ENCODE measurements at places on chromosomes 5 and 9.

- DNase-seq, result no peak
These were observed 6.6 kb upstream of the NFIB start for GRCh38 chr9:14320271-14321181.

DNA sequence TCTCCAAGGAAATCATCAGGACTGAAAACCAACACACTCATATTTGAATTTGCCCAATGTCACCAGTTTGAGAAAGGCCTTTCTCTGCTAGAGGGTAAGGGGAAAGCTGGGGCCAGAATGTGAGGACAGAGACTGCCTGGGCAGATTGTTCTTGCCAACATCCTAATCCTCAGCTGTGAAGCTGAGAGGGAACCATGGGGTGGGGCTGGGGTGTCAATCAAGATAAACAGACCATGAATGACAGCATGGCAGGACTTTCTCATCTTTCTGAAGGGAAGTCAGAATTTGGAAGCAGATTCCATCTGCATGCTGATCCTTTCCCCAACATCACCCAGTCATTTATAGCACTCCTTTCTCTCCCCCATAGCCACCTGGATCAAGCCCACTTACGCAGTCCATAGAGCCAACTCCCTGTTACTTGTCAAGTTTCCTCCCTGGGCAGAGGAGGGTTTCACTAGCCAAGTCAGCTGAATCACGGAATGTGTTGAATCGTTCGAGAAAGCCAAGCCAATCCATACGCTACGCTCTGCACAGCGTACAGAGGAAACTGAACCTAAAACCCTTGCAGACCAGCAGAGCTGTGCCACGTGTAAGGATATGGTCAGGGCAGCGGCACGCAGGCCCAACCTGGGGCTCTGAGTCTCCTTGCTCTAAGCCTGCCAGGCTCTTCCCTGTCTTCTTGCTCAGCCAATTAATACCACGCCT is 14.9 kb downstream of the GLDC start:
- no peak for DNase-seq

- no peak for DNase-seq
These were observed 10.3 kb downstream of the FOXE1 start for GRCh38 chr9:97863314-97863713.

- no peak for DNase-seq
These were observed 277.2 kb upstream of the ZNF608 start for GRCh38 chr5:125023673-125024072.

GRCh38 chr5:96871686-96872085 is 4.6 kb upstream of the ERAP2 start:
- no peak for DNase-seq

GRCh38 chr9:125950880-125951471 is 203.8 kb downstream of the PBX3 start:
- peak; percentile 99 for DNase-seq

GRCh38 chr9:15936306-15936921 is 383.6 kb downstream of the CCDC171 start:
- no peak for DNase-seq

DNA sequence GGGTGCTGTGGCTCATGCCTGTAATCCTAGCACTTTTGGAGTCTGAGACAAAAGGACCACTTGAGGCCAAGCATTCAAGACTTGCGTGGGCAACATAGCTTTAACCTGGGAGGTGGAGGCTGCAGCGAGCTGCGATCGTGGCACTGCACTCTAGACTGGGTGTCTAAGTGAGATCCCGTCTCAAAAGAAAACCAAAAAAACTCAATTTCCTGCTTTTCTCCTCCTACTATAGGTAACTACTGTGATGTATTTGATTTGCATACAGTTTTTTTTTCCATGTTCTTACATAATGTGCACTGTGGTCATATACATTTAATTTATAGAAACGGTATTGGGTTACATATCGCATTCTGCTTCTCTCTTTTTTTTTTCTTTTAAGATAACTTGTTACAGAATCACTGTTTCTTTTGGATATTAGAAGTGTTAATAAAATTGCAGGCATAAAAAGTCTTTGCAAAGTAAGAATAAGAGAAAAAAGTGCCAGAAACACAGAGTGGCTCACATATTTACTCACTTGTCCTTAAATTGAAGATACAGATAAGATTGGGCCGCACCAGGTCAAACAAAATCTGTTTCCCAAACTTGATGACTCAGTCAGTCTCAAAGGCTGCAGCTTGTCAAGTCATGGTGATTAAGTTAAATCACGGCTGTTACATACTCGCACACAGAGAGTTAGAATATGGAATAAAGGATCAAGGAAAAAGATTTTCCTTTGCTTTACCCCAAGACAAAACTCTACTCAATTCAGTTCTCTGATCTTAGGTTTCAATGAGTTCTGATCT is 2.0 kb upstream of the PTGR1 start:
- DNase-seq, result no peak

GRCh38 chr9:128721487-128722010 is 2.4 kb downstream of the ZDHHC12 start:
- DNase-seq, result no peak

DNA sequence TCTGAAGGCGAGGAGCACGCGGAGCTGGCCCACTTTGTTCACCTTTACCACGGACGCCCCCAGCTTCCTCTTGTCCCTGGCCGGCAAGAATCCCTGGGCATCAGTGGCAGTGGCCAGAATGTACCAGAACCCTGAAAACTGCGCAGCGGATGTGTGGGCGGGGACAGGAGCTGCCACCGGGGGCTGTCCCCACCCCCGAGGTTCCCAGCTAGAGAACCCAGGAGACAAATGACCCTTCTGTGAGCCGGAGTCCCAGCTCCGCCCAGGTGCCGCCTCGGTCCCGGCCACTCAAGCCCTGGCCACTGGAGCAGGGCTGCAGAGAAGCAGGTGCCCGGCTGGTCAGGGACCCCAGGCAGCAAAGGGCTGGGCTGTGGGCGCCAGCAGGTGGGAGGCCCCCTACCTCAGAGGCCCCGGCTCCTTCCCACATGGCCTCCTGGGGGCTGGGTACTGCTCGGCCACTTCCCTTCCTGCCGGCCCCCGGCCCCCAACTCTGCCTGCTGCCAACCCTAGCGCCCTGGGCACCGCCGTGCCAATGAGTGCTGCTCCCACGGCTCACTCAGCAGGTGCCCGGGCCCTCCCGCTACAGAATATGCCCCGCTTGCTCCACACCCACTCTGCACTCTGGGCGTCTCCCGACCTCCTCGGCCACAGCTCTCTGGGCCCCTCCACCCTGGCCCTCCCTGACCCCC is 713 bp downstream of the LCN10 start:
- DNase-seq, result no peak

DNA sequence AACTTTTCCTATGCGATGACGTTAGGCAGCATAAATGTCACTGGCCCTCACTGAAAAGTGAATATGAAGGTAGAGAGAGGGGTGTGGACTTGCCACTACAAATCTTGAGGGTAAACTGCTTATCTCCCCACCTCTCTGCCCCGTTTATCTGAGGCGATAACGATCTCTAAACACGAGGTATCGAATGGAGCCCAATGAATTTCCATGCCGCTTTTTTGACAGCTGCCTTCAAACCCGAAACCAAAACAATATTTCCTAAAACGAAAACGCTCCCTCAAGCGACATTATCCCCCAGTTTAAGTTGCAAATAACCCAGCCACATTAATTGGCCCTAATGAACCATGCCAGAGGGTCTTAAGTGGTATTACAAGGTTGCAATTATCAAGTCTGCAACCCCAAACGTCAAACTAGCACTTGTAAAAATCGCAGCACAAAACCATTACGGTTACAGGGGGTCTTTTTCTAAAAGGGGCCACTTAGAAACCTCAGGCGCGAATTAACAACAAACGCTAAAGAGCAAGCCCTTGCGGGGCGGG is 1.4 kb downstream of the NR3C1 start:
- DNase-seq, result no peak

GRCh38 chr5:6724321-6724929 is 11.2 kb downstream of the TENT4A start:
- no peak for DNase-seq

DNA sequence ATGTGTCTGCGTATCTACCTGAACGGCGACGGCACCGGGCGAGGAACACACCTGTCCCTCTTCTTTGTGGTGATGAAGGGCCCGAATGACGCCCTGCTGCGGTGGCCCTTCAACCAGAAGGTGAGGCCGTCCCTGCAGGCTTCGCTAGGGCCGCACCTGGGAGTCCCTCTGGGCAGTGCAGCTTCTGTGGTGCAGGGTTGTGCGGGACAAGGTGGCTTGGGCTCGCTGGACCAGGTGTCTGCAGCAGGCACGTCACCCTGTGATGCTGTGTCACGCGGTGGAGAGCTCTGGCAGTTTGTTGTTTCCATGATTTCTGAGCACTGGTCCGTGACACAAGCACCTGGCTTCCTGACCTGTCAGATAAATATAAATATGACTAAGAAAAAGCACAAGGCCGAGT is 20.7 kb downstream of the FBXW5 start:
- no peak for DNase-seq

GRCh38 chr5:68739752-68740151 is 354.1 kb upstream of the SLC30A5 start:
- DNase-seq, result no peak

GRCh38 chr5:60738461-60738860 is 38.5 kb upstream of the DEPDC1B start:
- no peak for DNase-seq

DNA sequence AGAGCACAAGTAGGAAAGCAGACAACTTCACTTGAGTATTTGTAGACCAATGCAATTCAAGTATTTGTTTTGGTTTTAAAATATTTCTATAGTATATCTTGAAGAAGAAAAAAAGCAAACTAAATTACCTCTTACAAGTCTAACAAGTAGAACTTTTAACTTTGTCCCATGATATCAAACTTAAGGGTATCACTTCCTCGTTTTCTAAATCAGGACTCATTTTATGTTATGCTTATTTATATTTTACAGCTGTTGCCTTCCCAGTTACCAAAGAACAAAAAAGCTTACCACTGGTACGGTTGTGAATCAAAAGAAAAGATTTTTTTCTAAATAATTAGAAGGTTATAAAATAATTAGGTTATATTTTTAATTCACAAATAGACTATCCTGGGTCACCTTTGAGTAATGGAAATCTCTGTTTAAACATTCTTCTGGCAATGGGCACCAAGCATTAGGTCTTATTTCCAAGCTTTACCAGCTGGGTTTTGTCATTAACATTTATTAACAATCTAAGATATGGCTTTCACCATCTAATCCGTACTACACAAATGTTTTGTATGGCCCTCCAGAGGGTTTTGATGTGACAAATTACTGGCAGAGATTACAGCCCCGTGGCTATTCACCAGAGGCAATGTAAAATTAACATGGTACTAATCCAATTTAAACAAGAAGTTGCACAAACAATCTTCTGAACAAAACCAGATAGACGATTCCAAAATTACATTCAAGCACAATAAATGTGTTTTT is 63.6 kb downstream of the CEP120 start:
- DNase-seq, result no peak

- peak; percentile 30 for DNase-seq
These were observed 117.5 kb upstream of the OR13F1 start for GRCh38 chr9:104386425-104387069.

- no peak for DNase-seq
These were observed 34.1 kb downstream of the LMX1B start for GRCh38 chr9:126647585-126648411.

GRCh38 chr5:177496070-177496726 is 1.2 kb downstream of the PDLIM7 start:
- DNase-seq, result no peak

GRCh38 chr5:2715856-2716255 is 35.6 kb downstream of the IRX2 start:
- DNase-seq, result no peak

DNA sequence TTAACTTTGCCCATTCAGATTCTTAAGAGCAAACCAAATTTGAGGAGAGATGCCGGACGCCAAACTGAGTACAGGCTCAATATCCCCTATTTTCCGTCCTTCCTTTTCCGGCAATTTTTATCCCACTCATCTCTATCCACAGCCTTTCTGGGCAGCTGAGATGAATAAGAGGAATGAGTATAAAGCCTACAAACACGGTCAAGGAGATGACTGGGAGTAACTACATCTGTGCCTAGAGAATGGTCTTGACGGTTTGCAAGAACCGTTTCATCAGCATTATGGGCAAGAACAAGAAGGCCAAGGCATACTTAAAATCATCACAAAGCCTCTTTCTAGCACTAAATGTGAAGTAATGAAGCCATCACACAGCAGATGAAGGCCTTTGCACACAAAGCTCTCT is 227.3 kb downstream of the DCP2 start:
- no peak for DNase-seq

DNA sequence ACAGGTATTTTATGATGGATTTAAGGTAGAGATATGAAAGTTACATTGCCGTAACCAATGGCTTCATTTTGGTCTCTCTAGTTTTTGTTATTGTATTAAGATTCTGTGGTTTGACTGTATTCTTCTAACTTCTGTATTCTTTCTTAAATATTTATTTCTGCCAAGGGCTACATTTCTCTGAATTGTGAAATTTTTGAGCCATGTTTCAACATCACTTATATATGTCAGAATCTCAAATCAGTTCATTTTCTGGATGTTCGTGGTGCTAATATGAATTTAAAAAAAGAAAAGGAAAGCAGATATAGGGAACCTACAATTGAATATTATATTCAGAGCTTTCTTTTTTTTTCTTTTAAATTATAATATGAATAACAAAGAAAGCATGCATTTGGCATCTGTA is 142.7 kb downstream of the ANXA1 start:
- no peak for DNase-seq

DNA sequence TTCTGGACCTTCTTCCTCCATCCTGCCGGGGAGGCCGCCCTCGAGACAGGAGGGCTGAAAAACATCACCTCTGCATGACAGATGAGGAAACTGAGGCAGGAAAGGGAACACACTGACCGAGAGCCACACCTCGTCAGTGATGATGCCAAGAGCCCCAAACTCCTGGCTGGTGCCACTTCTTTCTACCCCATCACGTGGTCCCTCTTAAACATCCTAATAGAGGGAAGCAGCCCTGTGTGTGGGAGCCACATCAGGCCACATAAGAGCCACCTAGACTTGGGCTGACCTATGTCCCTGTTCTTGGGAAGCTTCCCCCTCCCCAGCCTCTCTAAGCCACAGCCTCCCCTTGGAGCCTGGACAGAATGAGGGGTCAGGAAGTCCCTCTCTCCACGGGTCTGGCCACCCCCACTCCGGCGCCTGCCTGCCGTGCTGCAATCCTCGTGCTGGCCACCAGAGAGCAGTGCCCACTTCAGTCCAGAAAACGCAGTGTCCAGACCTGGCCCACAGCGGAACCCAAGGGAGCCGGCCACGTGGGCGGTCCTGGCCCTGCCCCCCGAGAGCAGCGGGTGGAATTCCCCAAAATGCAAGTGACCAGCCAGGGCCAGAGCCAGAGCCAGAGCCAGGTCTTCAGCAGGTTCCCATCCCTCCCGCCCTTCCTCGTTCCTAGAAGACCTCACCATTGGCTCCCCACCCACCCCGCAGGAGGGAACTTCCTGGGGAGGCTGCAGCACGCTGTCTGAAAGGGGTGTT is 54.7 kb upstream of the SARDH start:
- peak; percentile 2 for DNase-seq

GRCh38 chr5:91361055-91361701 is 21.9 kb downstream of the ARRDC3 start:
- no peak for DNase-seq

DNA sequence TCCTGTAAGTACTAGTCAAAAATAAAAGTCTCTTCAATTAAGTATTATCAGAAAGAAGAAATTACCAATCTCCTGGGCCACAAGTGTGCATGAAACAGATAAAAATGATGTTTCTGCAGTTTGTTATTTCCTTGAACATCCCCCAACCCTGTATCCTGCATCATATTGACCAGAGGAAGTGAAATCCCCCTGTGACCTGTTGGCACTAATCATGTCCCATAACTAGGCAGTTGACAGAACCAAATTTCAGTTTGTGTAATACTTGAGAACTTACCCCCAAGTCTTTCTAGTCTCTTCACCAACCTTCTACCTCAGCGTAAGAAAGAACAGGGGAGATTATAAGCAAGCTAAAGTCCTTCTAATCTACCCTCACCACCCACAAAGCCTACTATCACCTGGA is 368.2 kb upstream of the PDE4D start:
- no peak for DNase-seq
